Muscle of arm (tissue), 14 donors: ENCODE measurements at places on chromosomes 11 and 22. TPM values are rescaled to one million over a fixed set of nuclear protein-coding genes. Genes with fewer than 3 reads are reported as not detected.

DNA sequence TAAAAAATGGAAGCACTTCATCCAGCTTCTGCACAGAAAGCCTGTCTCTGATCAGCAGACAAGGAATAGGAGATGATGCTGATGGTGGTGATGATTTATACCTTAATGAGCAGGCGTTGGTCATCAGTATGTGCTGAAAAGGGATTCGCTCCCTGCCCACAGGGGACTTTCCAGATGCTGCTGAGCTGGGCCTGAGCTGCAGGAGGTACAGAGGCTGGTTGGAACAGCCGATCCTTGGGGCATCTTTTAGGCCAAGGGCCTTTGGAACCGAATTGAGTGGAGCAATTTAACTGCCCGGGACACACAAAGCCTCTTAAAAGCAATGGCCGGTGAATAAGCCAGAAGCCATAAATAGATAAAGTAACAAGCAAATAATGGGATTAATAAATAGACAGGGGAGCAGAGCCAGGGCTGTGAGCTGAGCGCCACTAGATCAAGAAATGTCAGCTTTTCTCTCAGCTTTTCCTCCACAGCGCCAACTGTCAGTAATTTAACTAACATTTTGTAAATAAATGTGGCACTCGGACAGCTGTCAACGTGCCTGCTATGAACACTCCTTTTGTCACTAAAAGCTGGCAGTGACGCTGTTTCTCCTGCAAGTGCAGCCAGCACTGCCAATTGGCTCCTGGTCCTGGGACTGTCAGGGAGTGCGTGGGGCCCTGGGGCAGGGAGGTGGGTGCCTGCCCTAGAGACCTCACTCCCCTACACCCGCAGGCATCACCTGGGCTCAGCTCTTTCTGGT lies 562.3 kb downstream of the NTM start:
- no peak for DNase-seq

DNA sequence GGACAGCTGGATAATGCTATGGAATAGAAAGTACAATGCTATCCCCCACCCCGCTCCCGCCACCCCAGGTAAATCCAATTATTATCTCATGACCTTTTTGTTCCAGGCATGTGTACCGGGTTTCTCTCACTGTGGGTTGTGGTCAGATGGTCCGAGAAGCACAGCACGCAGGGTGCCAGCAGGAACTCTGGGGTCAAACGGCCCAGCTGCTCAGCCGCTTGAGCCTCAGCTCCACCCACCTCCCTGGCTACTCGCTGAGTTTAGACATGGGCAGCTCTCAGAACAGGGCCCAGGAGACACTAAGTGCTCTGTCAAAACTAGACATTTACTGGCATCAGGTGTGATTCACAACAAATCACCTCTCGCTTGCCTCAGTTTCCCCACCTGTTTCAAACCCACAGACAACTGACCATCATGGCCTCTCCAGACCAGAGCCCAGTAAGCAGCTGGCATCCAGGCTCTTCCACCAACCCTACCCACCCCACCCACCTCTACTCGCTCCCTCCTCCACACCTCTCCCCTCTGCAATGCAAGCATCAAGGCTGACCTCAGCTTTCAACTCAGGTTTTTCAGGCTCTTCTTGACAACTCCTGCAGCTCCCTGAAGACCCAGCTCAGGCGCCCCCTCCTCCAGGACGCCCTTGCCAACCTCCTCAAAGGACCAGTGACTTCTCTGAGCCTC lies 13.0 kb upstream of the MFNG start:
- DNase-seq = no peak

DNA sequence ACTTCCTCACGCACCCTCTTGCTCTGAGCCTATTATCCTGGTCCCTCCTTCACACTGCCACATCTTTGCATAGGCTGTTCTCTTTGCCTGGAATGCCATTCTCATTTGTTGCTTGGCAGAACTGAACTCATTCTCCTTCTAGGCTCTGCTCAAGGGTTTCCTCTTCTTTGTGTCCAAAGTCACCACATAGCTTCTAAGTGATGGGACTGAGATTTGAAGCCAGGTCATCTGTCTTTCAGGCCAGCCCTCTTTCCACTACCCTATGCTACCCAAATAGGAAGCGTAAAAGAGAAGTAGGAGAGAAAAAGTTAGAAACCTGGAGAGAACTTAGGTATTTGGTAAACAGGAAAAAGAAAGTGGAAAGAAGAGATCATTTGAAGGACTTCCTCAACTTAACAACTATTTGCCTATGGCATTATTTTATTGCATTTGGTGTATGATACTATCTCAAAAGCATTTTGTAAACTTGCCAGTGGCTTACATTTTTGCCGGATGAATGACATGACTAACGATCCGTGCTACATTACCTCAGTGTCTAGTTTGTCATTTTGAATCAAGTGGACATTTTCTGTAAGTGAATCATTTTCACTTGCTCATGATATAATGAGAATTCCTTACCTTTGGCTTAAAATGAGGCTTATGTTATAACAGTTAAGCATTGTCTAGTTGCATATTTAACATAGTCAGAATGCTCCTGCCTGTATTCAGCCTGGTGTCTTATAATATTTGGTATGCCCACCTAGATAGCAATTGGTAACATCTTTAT lies 18.5 kb downstream of the NF2 start:
- DNase-seq = no peak

DNA sequence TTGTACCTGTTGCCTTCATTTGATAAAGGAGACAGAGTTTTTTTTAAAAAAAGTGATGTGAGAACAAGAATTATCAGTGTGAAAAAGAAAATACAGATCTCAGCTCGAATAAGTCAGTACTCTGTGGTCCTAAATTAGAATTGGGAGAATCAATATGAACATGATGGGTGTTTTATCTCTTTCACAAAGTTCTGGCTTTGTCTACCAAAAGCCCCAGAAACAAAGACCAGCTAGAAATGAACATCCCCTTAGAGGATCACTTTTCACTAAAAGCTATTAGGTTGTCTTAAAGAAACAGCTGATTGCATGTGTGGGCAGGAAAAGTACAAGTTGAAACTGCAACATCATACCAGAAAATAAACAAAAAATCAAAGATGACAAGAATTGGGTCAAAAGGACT lies 8.4 kb upstream of the ST14 start:
- DNase-seq = no peak

DNA sequence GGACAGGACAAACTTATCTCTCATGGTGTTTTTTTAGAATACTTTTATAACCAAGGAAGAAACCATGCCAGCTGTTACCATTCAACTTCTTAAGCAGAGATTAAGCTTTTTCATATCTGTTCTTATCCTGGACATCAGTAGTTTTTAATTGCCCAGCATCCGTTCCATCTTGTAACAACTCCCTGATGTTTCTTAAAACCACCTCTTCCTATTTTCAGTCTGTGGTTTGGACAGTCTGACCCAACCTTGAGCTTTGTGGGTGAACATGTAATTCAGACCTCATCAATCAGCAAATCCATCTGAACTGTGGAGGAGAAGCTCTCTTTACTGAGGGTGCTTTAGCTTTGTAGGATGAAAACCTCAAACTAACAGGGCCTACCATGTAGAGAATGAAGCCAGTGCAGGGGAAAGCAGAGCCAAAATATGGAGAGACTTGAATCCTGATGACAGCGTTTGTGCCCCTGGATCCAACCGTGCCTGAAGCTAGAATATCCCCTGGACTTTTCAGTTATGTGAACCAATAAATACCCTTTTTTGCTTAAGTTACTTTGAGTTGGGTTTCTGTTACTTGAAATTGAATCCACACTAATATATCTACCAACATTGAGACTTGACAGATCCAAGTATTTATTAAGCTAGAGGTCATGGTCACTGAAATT lies 9.4 kb downstream of the TUG1 start:
- DNase-seq = no peak

DNA sequence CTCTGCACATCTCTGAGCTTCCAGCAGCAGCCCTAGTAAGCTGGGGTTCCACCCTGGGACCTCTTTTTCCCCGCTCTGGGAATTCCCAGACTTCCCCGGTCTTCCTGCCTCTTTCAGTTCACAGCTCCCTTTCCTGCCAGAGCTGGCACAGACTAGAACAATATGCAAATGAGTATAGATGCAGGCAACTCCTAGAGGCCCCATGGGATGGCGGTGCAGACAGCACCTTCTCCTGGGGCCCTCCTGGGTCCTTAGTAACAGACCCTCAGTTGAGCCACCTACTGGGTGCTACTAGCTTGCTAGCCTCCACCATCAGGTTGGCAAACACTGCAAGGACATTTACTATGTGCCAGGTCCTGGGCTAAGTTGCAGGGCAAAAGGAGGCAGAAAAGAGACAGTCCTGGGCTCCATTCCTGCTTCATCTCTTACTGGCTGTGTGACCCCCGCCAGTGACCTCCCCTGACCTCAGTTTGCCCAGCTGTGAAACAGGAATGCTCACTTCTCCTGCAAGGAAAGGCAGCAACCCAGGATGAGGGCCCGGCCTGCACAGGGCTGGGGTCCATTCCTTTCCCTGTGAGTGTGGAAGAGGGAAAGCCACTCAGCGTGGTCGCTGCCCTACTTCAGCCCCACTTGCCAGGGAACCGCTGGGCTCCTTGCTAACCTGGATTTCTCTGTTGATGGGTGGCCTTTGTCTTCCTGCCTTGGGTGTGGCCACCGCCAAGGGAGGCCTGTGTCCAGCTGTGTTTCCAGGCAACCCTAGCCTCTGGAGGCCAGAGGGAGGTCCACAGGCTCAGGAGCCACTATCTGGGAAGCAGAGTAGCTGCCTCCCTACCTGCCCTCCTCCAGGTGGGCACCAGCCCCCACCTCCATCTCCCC lies 7.3 kb downstream of the RELT start:
- no peak for DNase-seq

- no peak for DNase-seq
These were observed 155.3 kb upstream of the RASSF10 start for GRCh38 chr11:12853652-12854296.

GRCh38 chr22:41479671-41480396 lies 10.9 kb downstream of the ACO2 start:
- no peak for DNase-seq

DNA sequence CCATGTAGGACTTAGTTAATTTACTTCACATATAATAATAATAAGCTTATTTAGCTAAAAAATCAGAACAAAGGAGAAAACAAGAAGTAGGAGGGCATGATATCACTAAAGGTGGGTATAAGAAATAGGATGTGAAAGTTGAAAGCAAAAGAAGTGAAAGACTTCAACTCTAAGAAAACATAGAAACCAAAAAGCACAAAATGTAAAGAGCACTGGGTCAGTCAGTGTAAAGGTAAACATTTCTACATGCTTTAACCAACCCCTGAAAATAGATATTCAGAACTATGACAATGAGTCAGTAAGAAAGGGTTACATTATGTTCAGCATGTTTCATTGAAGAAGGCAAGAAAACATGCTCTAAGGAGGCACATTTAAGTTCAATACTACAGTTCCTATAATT lies 298.8 kb downstream of the SWAP70 start:
- no peak for DNase-seq

- DNase-seq = no peak
These were observed 312.3 kb downstream of the MN1 start for GRCh38 chr22:27489178-27489675.

DNA sequence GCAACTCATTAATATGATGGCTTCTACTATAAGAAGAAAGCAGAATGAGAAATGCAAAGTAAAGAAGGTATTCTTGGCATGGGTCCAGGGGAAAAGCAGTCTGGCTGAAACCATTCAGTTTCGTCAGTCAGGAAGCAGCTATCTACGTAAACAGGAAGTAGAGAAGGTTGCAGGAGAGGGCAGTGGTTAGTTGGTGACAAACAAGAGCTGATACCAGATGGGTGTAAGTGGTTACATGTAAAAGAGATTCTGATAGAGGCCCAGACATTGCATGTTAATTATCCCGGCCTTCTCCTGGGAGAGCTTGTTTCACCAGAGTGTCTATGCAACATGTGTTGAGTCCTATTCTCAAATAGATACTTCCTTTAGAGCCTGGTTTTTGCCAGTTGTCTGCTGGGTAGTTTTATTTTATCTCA lies 58.4 kb upstream of the PSMA1 start:
- DNase-seq = no peak

DNA sequence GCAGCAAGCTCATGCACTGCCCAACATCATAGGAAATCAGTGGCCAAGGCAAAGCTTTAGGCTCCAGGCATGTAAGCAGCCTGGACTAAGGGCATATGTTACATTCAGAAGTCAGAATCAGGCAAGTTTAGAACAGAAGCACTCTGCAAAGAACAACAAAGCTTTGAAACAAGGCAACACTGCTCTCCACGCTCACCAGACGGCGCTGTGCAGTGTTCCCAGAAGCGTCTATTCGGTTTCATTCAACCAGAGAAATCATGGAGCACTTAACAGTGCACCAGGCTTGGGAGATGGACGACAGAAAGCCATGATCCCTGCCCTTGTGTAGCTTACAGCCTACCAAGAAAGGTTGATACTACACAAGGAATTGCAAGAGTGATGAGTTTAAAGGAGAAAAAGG lies 555.8 kb downstream of the BUD13 start:
- DNase-seq = no peak

- no peak for DNase-seq
These were observed 389.1 kb upstream of the TENM4 start for GRCh38 chr11:79829891-79830290.

- DNase-seq = peak; percentile 87
These were observed 37.6 kb downstream of the RIBC2 start for GRCh38 chr22:45450921-45451651.

DNA sequence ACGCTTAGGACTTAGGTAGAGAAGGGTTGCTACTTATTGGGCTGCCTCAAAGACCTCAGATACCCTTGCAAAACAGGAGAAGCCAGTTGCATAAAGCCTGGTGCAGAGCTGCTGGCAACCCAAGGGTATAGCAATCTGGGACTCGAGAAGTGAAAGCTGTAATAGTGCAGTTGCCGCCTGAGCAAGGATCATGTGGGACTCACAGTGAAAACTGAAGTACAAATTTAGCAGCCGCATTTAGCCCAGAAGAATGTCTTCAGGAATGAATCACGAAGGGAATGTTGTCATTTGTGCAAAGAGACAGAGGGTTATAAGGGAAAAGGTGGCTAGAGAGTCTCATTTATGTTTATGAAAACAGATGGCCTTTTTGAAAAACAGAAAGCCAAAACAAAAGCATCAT lies 267.2 kb downstream of the TENM4 start:
- no peak for DNase-seq

- no peak for DNase-seq
These were observed 20.7 kb downstream of the SUN2 start for GRCh38 chr22:38735126-38735464.

- DNase-seq = no peak
These were observed 8.8 kb downstream of the ARCN1 start for GRCh38 chr11:118581057-118581456.

DNA sequence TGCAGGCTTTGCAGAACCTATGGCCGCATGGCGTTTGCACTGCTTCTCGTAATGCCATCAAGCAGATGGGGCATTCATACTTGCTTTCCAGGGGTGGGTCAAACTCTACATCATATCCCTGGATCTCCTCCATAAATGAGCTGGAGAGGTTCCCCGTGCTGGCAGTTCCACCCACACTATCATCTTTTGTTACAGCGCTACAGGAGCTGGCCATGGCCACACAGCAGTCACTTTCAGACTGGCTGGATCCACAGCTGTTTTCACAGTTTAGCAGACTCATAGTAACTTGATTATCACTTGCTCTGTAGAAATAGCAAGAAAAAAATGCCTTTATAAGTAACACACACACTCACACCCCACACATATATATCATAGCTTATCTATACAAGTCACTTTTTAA lies 8.8 kb downstream of the TRAF6 start:
- no peak for DNase-seq

GRCh38 chr11:10158461-10158860 lies 135.6 kb downstream of the SBF2 start:
- no peak for DNase-seq

GRCh38 chr11:65541093-65541982 lies 16.5 kb downstream of the SCYL1 start:
- DNase-seq = no peak

SLC25A1 gene
- polyA plus RNA-seq = 20.3 TPM

VPREB1 gene
- polyA plus RNA-seq = not detected

LRRC74B gene
- polyA plus RNA-seq = 0.48 TPM

GSTT2B gene
- 39.1 TPM for polyA plus RNA-seq

OR8A1 gene
- polyA plus RNA-seq = 0.08 TPM

XBP1 gene
- polyA plus RNA-seq = 84.9 TPM
